Vein endothelial cell (primary cell): ENCODE measurements at places on chromosomes 6 and 20. TPM values are rescaled to one million over a fixed set of nuclear protein-coding genes. Genes with fewer than 3 reads are reported as not detected.

IRF4 gene
- total RNA-seq: 0.29 TPM in 1 of 2 replicates, not detected in the other

SLC22A7 gene
- total RNA-seq: not detected in 2 replicates

PCIF1 gene
- 13.9 and 14.4 TPM in 2 replicates for total RNA-seq

QKI gene
- 313 and 318 TPM in 2 replicates for total RNA-seq

GSTA5 gene
- total RNA-seq: not detected in 2 replicates

AKAP12 gene
- total RNA-seq: 249 and 296 TPM in 2 replicates

LIN28B gene
- not detected in 2 replicates for total RNA-seq

PDYN gene
- total RNA-seq: not detected in 2 replicates

CAPN11 gene
- total RNA-seq: 0.65 and 1.1 TPM in 2 replicates

LATS1 gene
- 26.8 and 27.4 TPM in 2 replicates for total RNA-seq

MDC1 gene
- total RNA-seq: 10.1 and 10.9 TPM in 2 replicates

CDH22 gene
- total RNA-seq: not detected in 2 replicates

HRH3 gene
- total RNA-seq: not detected in 2 replicates

C20orf202 gene
- total RNA-seq: 0.33 TPM in 1 of 2 replicates, not detected in the other

ELOVL2 gene
- not detected in 2 replicates for total RNA-seq

CST5 gene
- not detected in 2 replicates for total RNA-seq

CALHM4 gene
- total RNA-seq: 0.33 and 0.38 TPM in 2 replicates

VGLL2 gene
- not detected in 2 replicates for total RNA-seq
